ENCODE measurements at places on chromosomes 2 and 18.
A peak's percentile ranks its signal among the peaks of the same experiment; 100 is the strongest.

- DNase-seq: no peak
Measured at GRCh38 chr2:112757265-112757664, 7.1 kb downstream of the CKAP2L start.

GRCh38 chr2:85405201-85406059 lies 4.7 kb downstream of the CAPG start:
- peak; percentile 68 for DNase-seq

- no peak for DNase-seq
Measured at GRCh38 chr2:205321231-205321630, 361.1 kb upstream of the NRP2 start.

DNA sequence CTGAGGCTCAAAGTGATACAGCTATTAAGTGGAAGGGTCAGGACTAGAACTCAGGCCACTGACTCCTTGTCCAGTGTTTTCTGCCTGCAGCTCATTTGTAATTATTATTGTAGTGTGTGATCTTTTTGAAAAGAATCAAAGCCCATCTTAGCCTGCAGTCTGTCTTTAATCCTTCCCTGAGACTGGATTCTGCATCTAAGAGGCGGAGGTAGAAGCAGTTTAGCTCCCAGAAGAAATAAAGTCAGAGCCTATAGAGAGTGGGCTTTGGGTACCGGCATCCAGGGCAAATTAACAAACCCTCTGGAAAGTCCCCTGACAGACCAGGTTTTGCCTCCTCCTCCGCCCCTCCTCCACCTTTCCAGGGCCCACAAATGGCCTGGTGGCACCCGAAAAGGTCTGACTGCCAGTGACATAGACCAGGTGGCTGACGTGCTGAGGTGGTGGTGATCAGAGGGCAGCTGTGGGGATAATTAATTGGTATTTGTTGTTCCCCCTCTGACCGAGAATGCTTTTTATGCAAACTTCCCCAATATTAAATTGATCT lies 2.2 kb upstream of the RAX start:
- no peak for DNase-seq

- DNase-seq: no peak
Measured at GRCh38 chr2:170846314-170846713, 29.6 kb downstream of the GAD1 start.

- DNase-seq: no peak
Measured at GRCh38 chr2:217301142-217301925, 441.5 kb upstream of the TNP1 start.

- no peak for DNase-seq
Measured at GRCh38 chr2:73821669-73822068, 7.1 kb upstream of the STAMBP start.

GRCh38 chr2:118936306-118936705 lies 5.7 kb upstream of the MARCO start:
- no peak for DNase-seq

- DNase-seq: no peak
Measured at GRCh38 chr18:25597476-25597875, 245.5 kb upstream of the ZNF521 start.

GRCh38 chr2:236168110-236169080 lies at the start of gene GBX2:
Gene GBX2 (minus strand): TSS chr2:236168386. CDS start chr2:236167971, 415 bp downstream.
- DNase-seq: no peak

DNA sequence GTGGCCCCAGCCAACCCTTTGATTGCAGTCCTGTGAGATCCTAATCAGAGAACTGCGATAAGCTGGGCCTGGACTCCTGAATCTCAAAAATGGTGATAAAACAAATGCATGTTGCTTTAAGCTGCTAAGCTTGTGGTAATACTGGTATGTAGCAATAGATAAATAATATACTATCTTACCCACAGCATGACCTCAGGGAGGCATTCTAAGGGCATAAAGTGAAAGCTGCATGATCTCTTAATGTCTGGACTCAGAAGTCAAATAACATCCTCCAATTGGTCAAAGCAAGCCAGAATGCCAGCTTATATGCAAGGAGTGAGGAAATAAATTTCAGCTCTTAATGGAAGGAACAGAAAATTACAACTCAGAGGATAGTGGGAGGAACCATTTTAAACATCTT lies 246.1 kb downstream of the FSIP2 start:
- DNase-seq: no peak

DNA sequence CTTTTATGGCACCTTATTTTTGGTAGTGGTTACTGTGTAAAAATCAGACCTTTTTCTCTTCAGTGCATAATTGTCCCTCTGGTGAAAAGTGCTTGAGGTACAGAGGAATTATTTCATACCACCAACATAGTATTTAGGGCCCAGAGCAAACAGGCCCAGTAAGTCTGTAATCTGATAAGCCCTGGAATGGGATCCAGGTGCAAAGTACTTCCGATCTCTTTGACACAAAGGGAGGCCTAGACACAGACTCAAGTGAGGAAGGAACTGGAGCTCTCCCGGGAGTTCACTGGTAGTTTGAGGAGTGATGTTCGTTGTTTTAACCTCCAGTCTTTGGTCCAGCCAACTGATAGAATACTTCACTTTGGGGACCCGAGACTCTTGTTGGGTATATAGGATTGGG lies 57.4 kb downstream of the RAB31 start:
- no peak for DNase-seq

DNA sequence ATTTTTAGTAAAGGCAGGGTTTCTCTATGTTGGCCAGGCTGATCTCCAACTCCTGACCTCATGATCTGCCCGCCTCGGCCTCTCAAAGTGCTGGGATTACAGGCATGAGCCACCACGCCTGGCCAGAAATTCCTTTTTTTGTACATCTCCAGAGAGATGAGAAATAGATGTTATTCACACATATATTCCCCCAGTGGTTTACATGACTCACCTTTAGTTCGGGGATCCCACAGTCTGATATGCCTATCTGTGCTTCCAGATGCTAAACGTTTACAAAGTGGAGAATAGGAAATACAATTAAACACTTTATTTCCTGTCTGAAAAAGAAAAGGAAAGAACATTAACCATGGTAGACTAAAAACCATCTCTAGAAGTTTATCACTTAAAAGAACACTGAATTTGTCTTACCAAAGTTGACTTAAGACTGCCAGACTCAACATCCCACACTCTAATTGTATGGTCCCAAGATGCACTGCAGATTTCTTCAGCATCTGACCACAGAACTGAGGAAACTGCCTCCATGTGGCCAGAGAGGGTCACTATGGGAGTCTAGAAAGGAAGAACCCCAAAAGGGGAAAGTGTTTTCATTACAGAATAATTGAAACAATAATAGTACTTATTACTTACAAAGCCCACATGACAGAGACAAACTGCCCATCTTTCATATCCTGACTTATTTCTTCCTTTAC lies 12.6 kb upstream of the ICA1L start:
- DNase-seq: no peak

DNA sequence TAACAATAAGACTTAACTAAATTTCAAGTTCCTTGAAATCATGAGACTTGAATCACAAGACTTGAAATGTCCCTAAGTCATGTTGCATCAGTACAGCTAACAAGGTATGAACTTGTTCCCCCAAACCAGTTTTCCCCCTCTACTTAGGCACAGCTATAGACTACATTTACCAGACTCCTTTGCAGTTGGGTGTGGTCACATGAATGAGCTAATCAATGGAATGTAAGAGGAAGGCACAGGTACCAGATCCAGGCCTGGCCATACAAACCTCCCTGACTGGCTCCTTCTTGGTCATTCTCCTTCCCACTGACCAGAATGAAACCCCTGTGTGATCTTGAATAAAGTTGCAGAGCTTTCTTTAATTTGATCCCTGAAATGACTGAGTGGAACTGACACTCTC lies 77.8 kb downstream of the DNER start:
- no peak for DNase-seq

DNA sequence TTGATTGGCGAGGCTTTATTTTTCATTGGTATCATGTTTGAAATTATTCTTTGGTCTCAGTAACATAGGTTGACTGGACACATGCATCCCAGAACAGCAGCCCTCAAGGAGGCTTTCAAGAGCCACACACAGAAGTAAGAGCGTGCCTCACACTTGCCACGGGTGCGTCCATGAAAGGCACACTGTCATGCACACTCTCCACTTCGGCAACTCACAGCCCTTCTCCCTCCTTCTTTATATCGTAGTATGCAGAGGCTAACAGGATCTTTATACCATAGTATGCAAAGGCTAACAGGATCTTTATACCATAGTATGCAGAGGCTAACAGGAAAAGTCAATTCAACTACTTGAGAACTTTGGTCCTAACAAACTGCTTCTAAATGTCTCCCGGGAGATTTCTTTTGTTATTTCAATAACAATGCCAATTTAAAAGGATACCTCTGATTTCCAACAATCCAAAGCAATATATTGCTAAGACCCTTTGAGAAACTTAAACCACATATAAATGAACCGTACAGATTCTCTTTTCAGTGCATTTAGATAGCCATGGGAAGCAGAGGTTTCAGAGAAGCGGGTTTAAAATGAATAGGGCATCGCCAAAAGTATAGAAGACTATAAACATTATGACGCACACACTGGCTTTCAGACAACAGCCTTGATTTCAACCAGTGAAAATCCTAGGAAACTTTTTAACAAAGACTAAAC lies 26.5 kb upstream of the ZNF516 start:
- DNase-seq: no peak

- DNase-seq: no peak
Measured at GRCh38 chr2:43486603-43487002, 109.2 kb downstream of the THADA start.

GRCh38 chr2:6945087-6945813 lies 28.0 kb downstream of the RNF144A start:
- no peak for DNase-seq
